Karpas-422 (cell line): ENCODE measurements at places on chromosomes 5 and 9.

- H3K36me3 ChIP-seq, result no peaks in the 10 kb centered on the region
- no peak overlapping the region for H3K27ac ChIP-seq
- no peak overlapping the region for H3K4me3 ChIP-seq
- H3K27me3 ChIP-seq, result no peaks in the 10 kb centered on the region
- H3K4me1 ChIP-seq, result no peaks in the 10 kb centered on the region
Measured at GRCh38 chr5:8538821-8539220, 669.9 kb downstream of the MTRR start.

DNA sequence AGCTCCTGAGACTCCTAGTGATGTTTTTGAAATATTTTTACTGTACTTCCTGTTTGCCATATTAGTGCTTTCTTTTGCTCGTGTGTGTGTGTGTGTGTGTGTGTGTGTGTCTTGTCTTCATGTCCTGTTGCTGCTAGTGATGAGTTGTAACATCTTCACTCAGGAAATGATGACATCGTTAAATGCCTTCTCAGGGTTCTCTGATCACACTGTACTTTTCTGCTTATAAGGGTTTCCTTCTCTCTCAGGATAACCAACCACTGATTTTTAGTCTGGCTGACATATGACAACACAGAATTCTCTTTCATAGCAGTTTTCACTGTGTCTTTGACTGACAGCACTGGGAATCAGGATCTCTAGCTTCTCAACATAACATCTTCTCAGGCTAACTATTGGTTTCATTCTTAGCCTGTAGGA is 16.1 kb downstream of the SV2C start:
- no peaks in the 10 kb centered on the region for H3K27me3 ChIP-seq
- H3K4me3 ChIP-seq, result no peak overlapping the region
- no peaks in the 10 kb centered on the region for H3K36me3 ChIP-seq
- H3K4me1 ChIP-seq, result no peaks in the 10 kb centered on the region
- no peak for DNase-seq

GRCh38 chr5:68271124-68271523 is 55.6 kb downstream of the PIK3R1 start:
- H3K27ac ChIP-seq, result no peak overlapping the region
- H3K4me1 ChIP-seq, result peaks cover 34% of the 10 kb centered on the region
- H3K4me3 ChIP-seq, result no peak overlapping the region
- DNase-seq, result no peak

- no peaks in the 10 kb centered on the region for H3K27me3 ChIP-seq
- no peaks in the 10 kb centered on the region for H3K4me1 ChIP-seq
- no peak overlapping the region for H3K27ac ChIP-seq
- no peak overlapping the region for H3K4me3 ChIP-seq
- DNase-seq, result peak; percentile 70
- peaks cover 35% of the 10 kb centered on the region for H3K36me3 ChIP-seq
Measured at GRCh38 chr5:181235689-181236366, 7.9 kb downstream of the RACK1 start.

- H3K27ac ChIP-seq, result no peak overlapping the region
- no peaks in the 10 kb centered on the region for H3K36me3 ChIP-seq
- no peak for DNase-seq
- no peaks in the 10 kb centered on the region for H3K27me3 ChIP-seq
Measured at GRCh38 chr5:59171131-59171530, 588.3 kb downstream of the RAB3C start.

GRCh38 chr5:999032-999501 is 9.5 kb upstream of the NKD2 start:
- DNase-seq, result no peak
- no peak overlapping the region for H3K27ac ChIP-seq
- H3K4me3 ChIP-seq, result no peak overlapping the region
- H3K36me3 ChIP-seq, result no peaks in the 10 kb centered on the region
- peaks cover 12% of the 10 kb centered on the region for H3K4me1 ChIP-seq
- no peaks in the 10 kb centered on the region for H3K27me3 ChIP-seq

DNA sequence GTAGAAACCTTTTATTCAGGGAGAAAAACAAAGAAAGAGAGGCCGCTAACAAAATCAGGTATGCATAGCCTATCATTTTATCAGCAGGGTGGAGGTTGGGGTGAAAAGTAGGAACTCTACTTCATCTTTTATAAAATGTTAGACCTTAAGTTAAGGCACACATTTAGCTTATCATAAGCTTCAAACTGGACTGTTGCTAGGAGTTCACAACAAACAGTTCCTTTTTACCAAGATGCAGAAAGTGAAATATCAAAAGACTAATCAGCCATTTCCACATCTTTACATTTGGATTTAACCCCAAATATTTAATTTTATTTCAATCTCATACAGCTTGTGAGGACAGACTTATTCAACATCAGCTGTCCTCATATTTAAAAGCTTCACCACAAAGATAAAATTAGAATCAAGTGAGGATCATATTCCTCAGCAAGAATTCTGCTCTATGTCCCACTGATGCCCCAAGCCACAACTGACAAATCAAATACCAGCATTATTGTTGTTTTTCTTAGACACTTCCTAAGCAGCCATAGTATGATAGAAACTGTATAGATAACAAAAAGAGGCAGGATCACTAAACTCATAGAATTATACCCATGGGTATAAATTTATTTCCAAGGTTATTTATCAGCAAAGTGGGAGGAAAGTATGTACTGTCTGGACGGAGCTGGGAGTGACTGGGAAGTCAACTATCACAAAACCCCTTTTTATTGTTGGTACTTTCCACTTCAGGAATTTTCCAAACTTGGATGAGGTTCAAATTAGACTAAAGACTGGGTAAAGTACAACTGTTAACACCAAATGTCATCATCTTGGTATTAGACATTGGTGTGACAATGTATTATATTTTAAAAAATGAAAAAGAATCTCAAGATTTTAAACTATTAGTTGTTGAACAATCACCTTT is 29.9 kb upstream of the MYOT start:
- no peak for DNase-seq
- no peak overlapping the region for H3K4me3 ChIP-seq
- no peaks in the 10 kb centered on the region for H3K36me3 ChIP-seq
- no peaks in the 10 kb centered on the region for H3K27me3 ChIP-seq
- no peak overlapping the region for H3K27ac ChIP-seq
- no peaks in the 10 kb centered on the region for H3K4me1 ChIP-seq

DNA sequence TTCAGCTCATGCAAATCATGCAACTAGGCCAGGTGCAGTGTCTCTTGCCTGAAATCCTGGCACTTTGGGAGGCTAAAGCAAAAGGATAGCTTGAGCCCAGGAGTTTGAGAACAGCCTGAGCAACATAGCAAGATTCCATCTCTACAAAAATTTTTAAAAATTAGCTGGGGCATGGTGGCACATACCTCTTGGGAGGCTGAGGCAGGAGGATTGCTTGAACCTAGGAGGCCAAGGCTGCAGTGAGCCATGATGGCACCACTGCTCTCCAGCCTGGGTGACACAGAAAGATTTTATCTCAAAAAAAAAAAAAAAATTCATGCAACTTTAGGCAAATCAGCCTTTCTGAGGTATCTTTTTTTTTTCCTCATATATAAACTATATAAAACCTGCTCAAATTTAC is 35.6 kb upstream of the CCNB1 start:
- peak overlapping the region; percentile 65; the same call in 1 of the 2 replicates for H3K27ac ChIP-seq
- no peak for DNase-seq
- peaks cover 34% of the 10 kb centered on the region for H3K4me1 ChIP-seq
- no peaks in the 10 kb centered on the region for H3K27me3 ChIP-seq
- H3K36me3 ChIP-seq, result peaks cover 22% of the 10 kb centered on the region; the same call in 1 of the 2 replicates

GRCh38 chr5:121108725-121109124 is 644.6 kb downstream of the PRR16 start:
- DNase-seq, result peak; percentile 42
- H3K4me3 ChIP-seq, result no peak overlapping the region
- H3K4me1 ChIP-seq, result no peaks in the 10 kb centered on the region
- H3K27me3 ChIP-seq, result no peaks in the 10 kb centered on the region
- H3K36me3 ChIP-seq, result no peaks in the 10 kb centered on the region
- no peak overlapping the region for H3K27ac ChIP-seq

GRCh38 chr9:113776194-113776593 is 99.9 kb upstream of the ZNF618 start:
- DNase-seq, result no peak
- no peaks in the 10 kb centered on the region for H3K4me1 ChIP-seq
- no peak overlapping the region for H3K4me3 ChIP-seq
- H3K27ac ChIP-seq, result no peak overlapping the region
- no peaks in the 10 kb centered on the region for H3K36me3 ChIP-seq
- no peaks in the 10 kb centered on the region for H3K27me3 ChIP-seq

GRCh38 chr5:97534166-97534565 is 351.1 kb upstream of the RIOK2 start:
- no peaks in the 10 kb centered on the region for H3K36me3 ChIP-seq
- H3K4me1 ChIP-seq, result no peaks in the 10 kb centered on the region
- peak; percentile 68 for DNase-seq
- H3K27me3 ChIP-seq, result no peaks in the 10 kb centered on the region
- no peak overlapping the region for H3K27ac ChIP-seq
- no peak overlapping the region for H3K4me3 ChIP-seq

- H3K36me3 ChIP-seq, result no peaks in the 10 kb centered on the region
- H3K4me3 ChIP-seq, result no peak overlapping the region
- no peak overlapping the region for H3K27ac ChIP-seq
- no peaks in the 10 kb centered on the region for H3K27me3 ChIP-seq
- H3K4me1 ChIP-seq, result no peaks in the 10 kb centered on the region
- no peak for DNase-seq
Measured at GRCh38 chr5:169139480-169140050, 161.4 kb downstream of the SLIT3 start.

GRCh38 chr9:83334320-83334719 is 203.9 kb downstream of the FRMD3 start:
- H3K36me3 ChIP-seq, result no peaks in the 10 kb centered on the region
- H3K4me3 ChIP-seq, result no peak overlapping the region
- peak; percentile 88 for DNase-seq
- H3K27ac ChIP-seq, result no peak overlapping the region
- H3K27me3 ChIP-seq, result no peaks in the 10 kb centered on the region

GRCh38 chr5:77973253-77973609 is 197.1 kb upstream of the TBCA start:
- no peak for DNase-seq
- H3K36me3 ChIP-seq, result no peaks in the 10 kb centered on the region
- H3K4me1 ChIP-seq, result no peaks in the 10 kb centered on the region

- H3K27me3 ChIP-seq, result no peaks in the 10 kb centered on the region
- peak overlapping the region; percentile 82 for H3K27ac ChIP-seq
- peak overlapping the region; percentile 56 for H3K4me3 ChIP-seq
- peak; percentile 95 for DNase-seq
- H3K36me3 ChIP-seq, result no peaks in the 10 kb centered on the region
Measured at GRCh38 chr5:1783216-1783554, 16.5 kb downstream of the MRPL36 start.

- H3K27ac ChIP-seq, result no peak overlapping the region
- H3K4me1 ChIP-seq, result peaks cover 4% of the 10 kb centered on the region
- H3K27me3 ChIP-seq, result no peaks in the 10 kb centered on the region
Measured at GRCh38 chr5:61964201-61964600, 341.8 kb upstream of the KIF2A start.

DNA sequence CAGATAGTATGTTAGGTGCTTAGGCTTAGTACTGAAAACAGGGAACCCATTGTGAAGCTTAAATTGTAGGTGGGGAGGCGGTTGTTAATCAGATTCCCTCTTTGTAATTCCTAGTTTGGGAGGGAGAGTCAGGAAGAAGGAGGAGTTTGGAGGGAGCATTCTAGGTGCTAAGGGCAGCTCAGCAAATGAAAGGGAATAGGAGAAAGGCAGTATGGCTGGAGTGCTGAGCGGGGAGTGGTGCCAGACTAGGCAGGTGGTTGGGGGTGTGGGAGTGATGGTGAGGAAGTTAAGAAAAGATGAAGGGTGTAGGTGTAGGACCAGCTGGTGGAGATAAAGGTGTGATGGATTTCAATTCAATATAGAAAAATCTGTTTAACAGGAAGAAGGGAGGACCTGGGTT is 11.1 kb upstream of the GARNL3 start:
- DNase-seq, result no peak
- no peak overlapping the region for H3K4me3 ChIP-seq
- H3K36me3 ChIP-seq, result no peaks in the 10 kb centered on the region
- H3K27ac ChIP-seq, result no peak overlapping the region

DNA sequence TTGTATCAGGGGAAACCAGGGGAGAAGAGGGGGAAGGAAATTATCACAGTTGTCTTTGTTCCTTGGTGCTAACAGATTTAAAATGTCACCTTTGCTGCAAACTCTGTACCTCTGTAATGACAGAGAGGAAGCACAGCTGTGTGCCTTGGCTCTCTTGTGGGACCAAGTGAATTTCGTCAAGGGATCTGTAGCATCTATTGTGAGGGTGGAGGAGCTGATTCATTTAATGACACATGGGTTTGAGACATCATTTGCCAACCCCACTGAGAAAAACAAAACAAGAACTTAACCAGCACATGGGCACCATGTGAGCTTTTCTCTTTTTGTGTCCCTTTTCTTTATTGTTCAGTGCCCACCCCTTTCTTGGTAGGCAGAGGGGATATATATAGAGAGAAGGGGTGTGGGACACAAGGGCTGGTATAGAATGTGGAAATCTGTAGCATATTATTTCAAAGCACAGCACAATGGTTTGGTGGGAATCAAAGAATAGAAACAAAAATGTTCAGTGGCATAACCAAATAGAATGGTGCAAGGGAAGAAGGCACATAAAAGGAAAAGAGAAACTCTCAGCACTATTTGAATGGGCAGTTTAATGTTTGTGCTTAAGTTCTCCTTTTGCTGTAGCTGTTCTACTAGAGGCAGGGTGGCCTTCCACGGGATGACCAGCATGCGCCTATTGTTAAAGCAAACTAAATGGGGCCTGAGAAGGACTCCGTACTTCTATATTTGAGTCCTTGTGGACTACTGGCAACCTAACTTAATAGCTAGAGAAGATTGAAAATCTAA is 63.3 kb downstream of the LIX1 start:
- no peaks in the 10 kb centered on the region for H3K36me3 ChIP-seq
- H3K27ac ChIP-seq, result no peak overlapping the region

DNA sequence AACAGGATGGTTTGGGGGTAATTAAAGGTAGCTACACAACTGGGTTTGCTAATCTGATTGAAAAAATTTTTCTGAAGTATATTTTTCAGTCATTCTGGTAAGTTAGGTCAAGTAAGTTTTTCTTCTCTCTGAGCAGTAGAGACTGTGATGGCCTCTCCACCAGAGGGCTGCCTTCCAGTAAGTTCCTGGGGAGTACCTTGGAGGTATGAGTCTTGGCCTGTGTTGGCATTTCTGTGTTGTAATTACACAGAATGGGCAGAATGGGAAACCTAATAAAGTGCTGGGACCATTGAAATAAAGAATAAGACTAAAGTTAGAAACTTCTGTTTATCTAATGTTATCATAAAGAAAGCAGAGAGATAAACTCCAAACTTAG is 430.8 kb downstream of the ARHGEF28 start:
- no peaks in the 10 kb centered on the region for H3K36me3 ChIP-seq
- no peaks in the 10 kb centered on the region for H3K27me3 ChIP-seq

DNA sequence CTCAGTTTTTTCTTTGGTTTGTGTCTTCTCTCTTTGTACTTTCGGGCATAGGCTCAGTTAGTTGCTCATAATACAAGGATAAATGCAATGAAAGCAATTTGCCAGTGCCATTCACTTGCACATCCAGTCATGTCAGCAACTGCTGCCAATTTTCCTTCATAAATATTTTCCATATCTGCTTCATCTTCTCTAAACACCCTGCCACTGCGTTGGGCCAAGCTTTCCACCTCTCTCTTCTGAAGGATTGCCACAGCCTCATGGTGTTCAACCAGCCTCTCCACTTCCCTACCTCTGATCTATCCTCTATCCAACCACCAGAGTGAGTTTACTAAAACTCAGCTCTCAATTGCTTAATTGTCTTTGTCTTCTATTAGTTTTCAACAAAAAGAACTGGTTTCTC is 192.5 kb upstream of the ZNF462 start:
- no peak overlapping the region for H3K4me3 ChIP-seq
- DNase-seq, result no peak
- no peaks in the 10 kb centered on the region for H3K4me1 ChIP-seq
- no peaks in the 10 kb centered on the region for H3K36me3 ChIP-seq
- no peaks in the 10 kb centered on the region for H3K27me3 ChIP-seq
